ENCODE measurements at places on chromosomes 11 and 22. TPM values are rescaled to one million over a fixed set of nuclear protein-coding genes. Genes with fewer than 3 reads are reported as not detected.

MOV10L1 gene
- total RNA-seq = 9.7 TPM

VSIG10L2 gene
- 0.48 TPM for total RNA-seq

SUSD2 gene
- 0.26 TPM for total RNA-seq

VPS26B gene
- 33.6 TPM for total RNA-seq

LRRN4CL gene
- 10.9 TPM for total RNA-seq

OSM gene
- total RNA-seq = 0.32 TPM

HOATZ gene
- not detected for total RNA-seq

KCNK4 gene
- total RNA-seq = not detected

PGAP2 gene
- total RNA-seq = 12.7 TPM

RPS3 gene
- total RNA-seq = 961 TPM

SVIP gene
- 15.1 TPM for total RNA-seq

HARBI1 gene
- 2.0 TPM for total RNA-seq

SLC2A11 gene
- 13.0 TPM for total RNA-seq

DNA sequence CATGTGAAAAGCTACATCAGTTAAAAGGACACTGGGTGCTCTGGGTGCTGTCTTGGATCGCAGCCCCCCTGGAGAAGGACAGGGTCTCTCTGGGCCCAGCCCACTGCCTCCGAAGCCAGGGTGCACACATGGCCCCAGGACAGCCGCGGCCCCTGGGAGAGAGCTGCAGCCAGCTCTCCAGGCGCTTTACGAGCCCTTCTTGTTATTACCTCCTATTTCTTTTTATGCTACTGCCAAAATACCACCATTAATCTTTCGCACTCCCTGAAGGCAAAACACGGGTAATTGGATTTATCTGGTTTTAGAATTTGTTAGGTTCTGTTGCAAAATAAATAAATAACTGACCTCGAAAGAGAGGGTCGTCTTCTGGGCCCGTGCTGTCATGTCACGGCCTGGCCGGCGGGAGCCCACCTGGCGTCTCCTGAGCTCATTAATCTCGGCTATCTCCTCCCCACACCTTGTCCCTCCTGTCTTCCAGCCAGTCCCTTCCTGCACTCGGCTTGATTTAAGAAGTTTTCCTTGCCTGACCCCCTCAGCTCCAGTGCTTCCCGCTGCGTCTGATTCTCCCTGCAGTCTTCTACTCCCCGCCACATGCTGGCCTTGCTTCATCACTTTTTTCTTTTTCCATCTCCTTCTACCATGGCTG, 611.7 kb downstream of the OPCML start:
- DNase-seq = no peak

GRCh38 chr11:94449029-94449428, 44.6 kb downstream of the MRE11 start:
- DNase-seq = no peak

DNA sequence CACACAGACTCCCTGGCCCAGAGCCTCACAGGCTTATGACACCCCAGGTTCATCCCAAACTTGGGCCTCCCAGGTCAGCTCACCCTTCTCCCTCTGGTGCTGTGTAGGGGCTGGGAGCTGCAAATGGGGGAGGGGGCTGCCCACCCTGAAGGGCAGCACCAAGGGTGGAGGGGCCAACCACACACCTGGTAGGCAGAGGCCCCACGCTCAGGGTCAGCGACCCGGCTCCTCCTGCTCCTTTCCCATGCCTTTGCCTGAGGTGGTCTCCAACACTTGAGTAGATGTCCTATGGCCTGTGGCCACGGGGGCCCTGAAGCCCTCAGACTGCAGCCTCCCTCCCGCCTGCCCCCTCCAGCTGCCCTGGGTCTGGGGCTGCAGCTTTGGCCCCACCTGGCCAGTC, 3.4 kb downstream of the DGCR6 start:
- DNase-seq = no peak

- DNase-seq = no peak
These were observed 814.5 kb downstream of the OPCML start for GRCh38 chr11:132717824-132718223.

DNA sequence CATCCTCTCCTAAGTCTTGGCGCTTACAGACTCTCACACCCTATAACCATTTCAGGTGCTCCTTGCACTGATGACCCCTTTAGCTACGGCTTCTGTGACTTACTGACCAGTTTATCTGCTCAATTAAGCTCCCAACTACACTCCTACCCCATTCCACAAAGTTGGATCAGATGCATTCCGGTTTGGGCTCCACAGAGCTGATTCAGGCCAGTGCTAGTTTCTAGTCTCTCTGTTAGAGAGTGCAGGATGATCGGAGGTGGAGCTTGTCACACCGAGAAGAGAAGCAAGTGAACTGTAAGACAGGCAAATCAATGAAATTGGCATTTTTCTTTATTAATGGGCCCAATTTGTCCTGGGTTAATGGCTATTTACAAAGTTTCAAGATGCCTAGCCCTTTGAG, 436.8 kb upstream of the CADM1 start:
- no peak for DNase-seq

DNA sequence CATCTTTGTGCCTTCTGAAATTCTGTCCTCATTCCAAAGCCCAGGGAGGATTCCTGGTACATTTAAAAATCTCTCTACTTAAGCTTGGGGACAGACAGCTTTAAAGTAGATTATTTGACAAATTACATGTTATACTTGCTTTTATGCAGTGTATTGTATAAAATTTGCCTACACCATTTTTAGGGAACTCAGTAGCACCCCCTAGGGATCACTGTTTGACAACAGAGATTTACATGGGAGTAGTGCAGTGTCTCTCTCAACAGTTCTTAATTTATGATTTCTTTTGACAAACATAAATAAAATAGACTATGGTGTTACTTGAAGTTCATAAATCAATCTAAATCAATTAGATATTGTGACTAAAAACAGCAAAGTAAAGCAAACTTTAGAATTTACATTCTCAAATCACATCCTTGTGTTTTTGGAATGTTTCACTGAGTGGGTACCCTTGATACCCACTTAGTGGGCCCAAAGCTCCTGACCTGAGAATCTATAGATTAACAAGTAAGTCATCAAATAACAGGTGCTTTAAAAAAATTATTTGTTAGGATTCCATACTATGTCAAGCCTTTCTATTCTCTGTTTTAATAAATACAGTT, 428.8 kb downstream of the DYNC2H1 start:
- DNase-seq = no peak

DNA sequence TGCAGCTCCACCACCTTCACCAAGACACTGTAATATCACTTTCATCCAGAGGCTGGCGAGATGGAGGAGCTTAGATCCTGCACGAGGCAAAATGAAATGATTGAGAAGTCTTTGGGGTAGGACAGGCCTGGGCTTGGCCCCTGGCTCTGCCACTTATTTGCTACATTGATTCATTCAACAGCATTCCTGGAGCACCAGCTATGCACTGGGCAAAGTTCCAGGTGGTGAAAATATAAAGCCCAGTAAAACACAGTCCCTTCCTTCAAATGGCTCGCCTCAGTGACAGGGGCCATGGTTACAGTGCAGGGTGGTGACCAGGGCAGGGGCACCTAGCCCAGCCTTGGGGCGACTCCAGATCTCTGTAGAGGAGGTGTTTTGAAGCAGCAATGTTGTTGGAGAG, 19.7 kb downstream of the ALX4 start:
- DNase-seq = no peak

- peak; percentile 72 for DNase-seq
These were observed 772 bp downstream of the SLC25A45 start for GRCh38 chr11:65381716-65382032.

GRCh38 chr11:119371778-119372182, 9.7 kb downstream of the USP2 start:
- no peak for DNase-seq

DNA sequence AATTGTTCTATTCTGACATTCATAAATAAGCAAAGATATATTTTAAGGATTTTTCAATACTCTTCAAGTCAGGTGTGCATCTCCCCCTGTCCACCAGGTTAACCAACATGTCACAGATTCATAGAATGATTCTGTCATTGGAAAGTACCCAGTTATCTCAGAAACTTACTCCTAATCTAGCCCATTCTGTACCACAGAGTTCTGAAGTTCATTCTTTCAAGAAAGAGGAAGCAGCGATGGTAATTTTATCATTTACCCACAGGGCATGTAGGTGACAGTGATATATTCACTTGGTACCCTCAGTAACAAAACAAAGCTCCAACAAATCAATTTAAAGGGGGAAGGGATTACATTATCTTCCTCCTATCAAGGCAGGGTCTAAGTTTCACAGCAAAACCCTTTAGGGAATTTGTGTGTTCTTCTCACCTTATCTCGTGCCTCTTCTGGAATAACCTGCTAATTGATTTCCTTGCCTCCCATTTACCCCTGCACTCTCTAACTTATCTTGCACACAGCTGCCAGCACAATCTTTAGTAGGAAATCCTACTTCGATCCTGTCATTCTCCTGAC, 19.0 kb upstream of the MPPED2 start:
- DNase-seq = no peak

DNA sequence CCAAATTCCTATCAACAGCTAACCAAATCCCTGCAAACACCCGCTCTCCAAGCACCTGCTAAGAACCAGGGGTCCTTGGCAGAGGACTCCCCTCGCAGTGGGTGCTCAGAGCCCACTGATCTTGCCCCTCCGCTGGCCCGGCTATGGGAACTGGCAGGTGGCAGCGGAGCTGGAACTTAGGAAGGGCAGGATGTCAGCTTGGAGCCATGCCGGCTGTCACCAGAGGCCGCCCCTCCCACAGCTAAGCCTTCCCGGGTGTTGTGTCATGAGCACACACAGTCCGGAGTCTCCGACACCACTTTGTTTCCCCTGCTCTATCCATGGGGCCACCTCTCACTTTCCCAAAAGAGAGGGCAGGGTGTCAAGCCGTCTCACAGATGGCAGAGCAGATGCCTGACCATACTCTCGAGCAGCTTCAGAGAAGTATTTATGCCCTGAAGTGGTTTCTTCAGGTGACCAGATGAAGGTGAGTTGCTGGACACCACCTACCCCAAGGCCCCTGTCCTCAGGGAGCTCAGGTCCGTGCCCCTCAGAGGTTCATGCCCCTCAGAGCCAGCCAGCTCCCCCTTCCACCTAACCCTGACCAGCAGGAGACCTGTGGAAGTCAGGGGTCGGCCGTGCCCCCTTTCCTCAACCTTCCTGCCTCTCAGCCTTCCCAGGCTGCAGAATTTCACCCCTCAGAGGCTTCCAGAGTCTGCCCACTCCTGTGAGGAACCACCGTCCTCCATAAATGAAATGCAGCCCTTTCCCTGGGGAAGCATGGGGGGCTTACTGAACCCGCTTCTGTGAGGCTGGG, 545.7 kb upstream of the B3GAT1 start:
- no peak for DNase-seq
